ENCODE measurements at places on chromosomes 5 and 9. TPM values are rescaled to one million over a fixed set of nuclear protein-coding genes. Genes with fewer than 3 reads are reported as not detected.

Gene GAPT
- under 0.01 TPM for total RNA-seq

Gene PDCD1LG2
- total RNA-seq: 16.1 TPM

Gene FSTL4
- total RNA-seq: not detected

Gene NIM1K
- not detected for total RNA-seq

Gene SPINK5
- 0.13 TPM for total RNA-seq

Gene PIP5K1B
- total RNA-seq: not detected

Gene CDH10
- under 0.01 TPM for total RNA-seq

Gene DRD1
- not detected for total RNA-seq

Gene CDKN2B-AS1
- total RNA-seq: 1.4 TPM

Gene NIPAL4
- total RNA-seq: not detected

Gene SPINK6
- not detected for total RNA-seq

Gene PLAA
- 55.4 TPM for total RNA-seq

Gene SLC36A2
- not detected for total RNA-seq

Gene FIBCD1
- total RNA-seq: not detected

Gene PRELID2
- 29.3 TPM for total RNA-seq

Gene PCDHGA9
- total RNA-seq: 4.3 TPM

Gene LPAR1
- under 0.01 TPM for total RNA-seq

Gene NUP214
- total RNA-seq: 34.1 TPM

Gene PCDHA5
- total RNA-seq: under 0.01 TPM

Gene HMMR
- total RNA-seq: 53.1 TPM

Gene CARTPT
- not detected for total RNA-seq

Gene IGFBPL1
- 0.29 TPM for total RNA-seq
